ENCODE measurements at places on chromosomes 6 and 20. TPM values are rescaled to one million over a fixed set of nuclear protein-coding genes. Genes with fewer than 3 reads are reported as not detected.

Gene ATP6V1G2
- total RNA-seq = 2.2 TPM

Gene ADGB
- not detected for total RNA-seq

Gene HLA-DPA1
- 30.4 TPM for total RNA-seq

Gene ZBTB12
- total RNA-seq = 2.1 TPM

Gene SLC22A23
- 16.2 TPM for total RNA-seq

Gene SLC52A3
- total RNA-seq = not detected

DNA sequence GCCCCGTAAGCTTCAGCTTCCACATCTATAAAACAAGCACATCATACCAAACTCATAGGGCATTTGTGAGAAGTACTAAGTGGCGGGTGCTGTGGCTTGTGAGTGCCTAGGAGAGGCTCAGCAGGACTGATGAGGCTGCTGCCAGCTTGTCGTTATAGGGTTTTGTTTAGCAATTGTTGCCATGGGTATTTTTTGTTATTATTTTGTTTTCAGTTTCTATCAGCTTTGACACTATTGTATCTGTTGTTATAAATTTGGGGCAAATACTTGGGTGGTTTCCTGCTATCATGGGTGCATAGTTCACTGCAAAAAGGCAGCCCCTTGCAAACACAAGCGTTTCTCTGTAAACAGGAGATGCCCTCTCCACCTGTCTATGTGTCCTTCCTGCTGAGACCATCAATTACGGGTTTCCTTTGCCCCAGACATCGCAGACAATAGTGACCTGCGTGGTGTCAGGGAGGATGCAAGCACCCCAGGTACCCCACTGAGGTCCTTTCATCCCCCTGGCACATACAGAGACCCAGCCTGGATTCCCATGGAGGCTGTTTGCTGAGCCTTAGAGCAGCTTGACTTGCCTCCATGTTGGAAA is 3.1 kb upstream of the CCDC167 start:
- H3K4me3 ChIP-seq = no peak overlapping the region
- H3K27ac ChIP-seq = no peak overlapping the region
- peaks cover 3% of the 10 kb centered on the region for H3K4me1 ChIP-seq
- H3K27me3 ChIP-seq = peaks cover 22% of the 10 kb centered on the region
- H3K36me3 ChIP-seq = no peaks in the 10 kb centered on the region

GRCh38 chr6:29490552-29490951 is 2.8 kb upstream of the MAS1L start:
- H3K4me3 ChIP-seq = no peak overlapping the region
- no peak for DNase-seq
- no peaks in the 10 kb centered on the region for H3K27me3 ChIP-seq
- H3K4me1 ChIP-seq = no peaks in the 10 kb centered on the region

DNA sequence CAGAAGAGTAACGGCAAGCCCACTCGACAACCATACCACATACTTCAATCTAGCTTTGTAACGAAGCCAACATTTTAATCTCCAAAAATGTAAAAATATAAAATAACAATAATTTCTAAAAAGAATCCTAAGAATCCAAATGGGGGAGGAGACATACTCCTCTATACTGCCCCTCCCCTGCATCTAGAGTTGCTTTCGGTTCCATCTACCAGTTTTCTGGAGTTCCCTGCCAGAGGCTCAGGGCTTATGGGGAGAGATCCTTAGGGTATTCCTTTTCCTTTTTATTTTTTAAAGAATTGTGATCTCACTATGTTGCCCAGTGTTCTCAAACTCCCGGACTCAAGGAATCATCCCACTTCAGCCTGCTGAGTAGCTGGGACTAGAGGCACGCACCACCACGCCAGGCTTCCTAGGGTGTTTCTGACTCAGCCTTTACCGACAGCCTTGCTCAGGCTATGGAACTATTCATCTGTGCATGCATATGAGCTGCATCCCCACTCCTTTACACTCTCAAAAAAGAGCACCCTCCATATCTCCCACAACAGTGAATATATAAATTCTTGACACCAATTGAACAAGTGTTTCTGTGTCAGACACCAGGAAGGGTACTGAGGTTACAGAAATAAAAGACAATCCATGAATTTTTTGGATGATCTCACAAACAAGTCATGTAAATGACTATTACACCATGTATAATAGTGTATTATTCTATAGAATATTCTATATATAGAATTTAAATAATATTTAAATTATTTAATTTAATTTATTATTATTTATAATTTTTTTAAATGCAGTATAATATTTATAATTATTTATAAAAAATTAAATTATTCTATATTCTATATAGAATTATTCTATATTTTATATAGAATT is 40.7 kb upstream of the UBR2 start:
- peak; percentile 15 for DNase-seq
- H3K4me1 ChIP-seq = peaks cover 33% of the 10 kb centered on the region
- peak overlapping the region; percentile 27 for H3K4me3 ChIP-seq

- H3K4me1 ChIP-seq = peaks cover 12% of the 10 kb centered on the region
- peak overlapping the region; percentile 38 for H3K4me3 ChIP-seq
- peaks cover under 1% of the 10 kb centered on the region for H3K27me3 ChIP-seq
- DNase-seq = peak; percentile 81
- no peak overlapping the region for H3K27ac ChIP-seq
Measured at GRCh38 chr20:62739581-62740285, 31.1 kb downstream of the NTSR1 start.

GRCh38 chr20:51600950-51601349 is 58.4 kb upstream of the NFATC2 start:
- no peak for DNase-seq
- H3K4me3 ChIP-seq = no peak overlapping the region
- no peaks in the 10 kb centered on the region for H3K27me3 ChIP-seq
- no peaks in the 10 kb centered on the region for H3K36me3 ChIP-seq
- no peaks in the 10 kb centered on the region for H3K4me1 ChIP-seq

- DNase-seq = peak; percentile 79
- H3K4me3 ChIP-seq = peak overlapping the region; percentile 57
- no peaks in the 10 kb centered on the region for H3K27me3 ChIP-seq
- H3K4me1 ChIP-seq = peaks cover 38% of the 10 kb centered on the region
Measured at GRCh38 chr6:683742-684440, 9.0 kb downstream of the EXOC2 start.

DNA sequence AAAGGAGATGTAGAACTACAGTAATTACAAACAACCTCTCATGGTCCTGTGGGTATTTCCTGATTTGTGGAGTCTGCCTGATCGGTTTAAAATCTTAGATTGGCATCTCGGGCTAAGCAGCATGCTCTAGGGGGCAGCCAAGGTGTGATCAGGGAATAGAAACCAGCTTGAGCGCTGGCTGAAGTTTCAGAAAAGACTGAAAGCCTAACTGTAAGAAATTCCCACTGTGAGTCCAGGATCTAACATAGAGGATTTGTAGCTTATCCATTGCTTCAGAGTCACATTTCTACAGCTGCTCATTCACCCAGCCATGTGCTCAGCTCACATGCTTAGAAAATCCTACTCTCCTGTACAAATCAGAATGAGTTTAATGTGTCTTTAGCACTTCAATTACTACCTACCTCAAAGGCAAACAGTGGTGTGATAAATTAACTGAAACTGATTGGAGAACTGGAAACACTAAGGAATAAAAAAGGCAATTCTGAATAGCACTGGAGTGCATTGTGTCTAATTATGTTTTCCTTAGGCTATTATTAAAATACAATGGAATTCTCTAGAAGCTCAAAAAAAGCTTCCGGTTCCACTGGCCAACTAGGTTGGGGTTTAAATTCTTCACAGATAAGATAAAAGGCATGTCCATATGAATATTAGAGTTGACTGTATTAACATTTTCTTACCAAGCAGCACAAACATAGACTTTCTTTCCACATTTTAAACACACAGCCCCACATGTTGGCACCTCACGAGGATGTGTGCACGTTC is 73.8 kb upstream of the MPC1 start:
- H3K4me3 ChIP-seq = no peak overlapping the region
- H3K36me3 ChIP-seq = peaks cover 16% of the 10 kb centered on the region
- H3K27me3 ChIP-seq = no peaks in the 10 kb centered on the region
- no peak overlapping the region for H3K27ac ChIP-seq
- peaks cover 5% of the 10 kb centered on the region for H3K4me1 ChIP-seq

GRCh38 chr20:6959900-6960312 is 192.4 kb downstream of the BMP2 start:
- H3K36me3 ChIP-seq = no peaks in the 10 kb centered on the region
- no peak for DNase-seq
- no peaks in the 10 kb centered on the region for H3K4me1 ChIP-seq
- H3K27ac ChIP-seq = no peak overlapping the region
- no peaks in the 10 kb centered on the region for H3K27me3 ChIP-seq

- H3K27me3 ChIP-seq = no peaks in the 10 kb centered on the region
- H3K27ac ChIP-seq = no peak overlapping the region
- DNase-seq = no peak
- no peak overlapping the region for H3K4me3 ChIP-seq
Measured at GRCh38 chr6:18115356-18115755, 7.1 kb downstream of the NHLRC1 start.

GRCh38 chr20:63149531-63150192 is 66.3 kb downstream of the YTHDF1 start:
- H3K4me3 ChIP-seq = no peak overlapping the region
- no peak overlapping the region for H3K27ac ChIP-seq
- DNase-seq = no peak
- peaks cover 22% of the 10 kb centered on the region for H3K27me3 ChIP-seq
- H3K36me3 ChIP-seq = no peaks in the 10 kb centered on the region

GRCh38 chr20:54473340-54473739 is 2.1 kb upstream of the DOK5 start:
- no peak for DNase-seq
- H3K27me3 ChIP-seq = no peaks in the 10 kb centered on the region
- H3K36me3 ChIP-seq = no peaks in the 10 kb centered on the region
- no peak overlapping the region for H3K27ac ChIP-seq

- H3K36me3 ChIP-seq = no peaks in the 10 kb centered on the region
- no peak for DNase-seq
- H3K4me1 ChIP-seq = peaks cover 38% of the 10 kb centered on the region
Measured at GRCh38 chr6:35154262-35154661, 13.1 kb upstream of the TCP11 start.

DNA sequence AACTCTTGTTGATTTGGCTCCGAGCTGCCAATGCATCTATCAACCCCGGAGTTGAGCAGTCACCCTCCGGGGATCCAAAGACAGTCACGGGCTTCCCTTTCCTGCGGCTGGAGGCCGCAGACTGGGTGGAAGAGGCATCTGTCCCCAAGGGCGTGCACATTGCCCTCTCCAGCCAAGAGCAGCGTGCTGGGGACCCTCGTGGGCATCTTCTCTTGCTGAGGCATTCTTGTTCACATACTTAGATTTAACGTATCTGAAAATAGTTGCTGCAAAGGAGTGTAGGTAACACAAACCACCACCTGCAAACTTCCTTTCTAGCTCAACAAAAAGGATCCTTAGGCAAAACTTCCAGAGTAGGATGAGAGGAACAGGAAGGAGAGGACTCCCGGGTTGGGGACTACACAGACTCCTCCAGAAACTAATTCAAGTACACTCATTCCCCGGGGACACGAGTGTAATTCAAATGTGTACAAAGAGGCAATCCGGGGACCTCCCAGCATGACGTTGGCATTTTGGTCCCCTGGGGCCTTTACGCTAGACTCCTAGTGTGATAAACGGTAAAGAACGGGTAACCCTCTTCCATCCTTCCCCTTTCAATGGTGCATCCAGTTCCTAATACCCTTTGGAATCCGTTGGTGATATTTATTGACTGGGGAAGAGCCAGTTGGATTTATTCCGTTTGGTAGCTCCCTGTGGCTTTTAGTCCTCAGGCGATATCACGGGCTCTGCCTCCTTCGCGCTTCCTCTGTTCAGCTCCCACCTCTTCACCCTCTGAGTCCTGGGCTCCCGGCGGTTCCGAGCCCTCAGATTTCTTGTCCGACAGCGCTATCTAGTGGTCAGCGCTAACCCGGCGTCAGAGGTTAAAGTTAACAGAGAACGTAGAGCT is 2.7 kb upstream of the COL12A1 start:
- DNase-seq = peak; percentile 90
- H3K4me1 ChIP-seq = peaks cover 27% of the 10 kb centered on the region
- no peaks in the 10 kb centered on the region for H3K27me3 ChIP-seq
- peak overlapping the region; percentile 79 for H3K27ac ChIP-seq
- H3K4me3 ChIP-seq = peak overlapping the region; percentile 69

DNA sequence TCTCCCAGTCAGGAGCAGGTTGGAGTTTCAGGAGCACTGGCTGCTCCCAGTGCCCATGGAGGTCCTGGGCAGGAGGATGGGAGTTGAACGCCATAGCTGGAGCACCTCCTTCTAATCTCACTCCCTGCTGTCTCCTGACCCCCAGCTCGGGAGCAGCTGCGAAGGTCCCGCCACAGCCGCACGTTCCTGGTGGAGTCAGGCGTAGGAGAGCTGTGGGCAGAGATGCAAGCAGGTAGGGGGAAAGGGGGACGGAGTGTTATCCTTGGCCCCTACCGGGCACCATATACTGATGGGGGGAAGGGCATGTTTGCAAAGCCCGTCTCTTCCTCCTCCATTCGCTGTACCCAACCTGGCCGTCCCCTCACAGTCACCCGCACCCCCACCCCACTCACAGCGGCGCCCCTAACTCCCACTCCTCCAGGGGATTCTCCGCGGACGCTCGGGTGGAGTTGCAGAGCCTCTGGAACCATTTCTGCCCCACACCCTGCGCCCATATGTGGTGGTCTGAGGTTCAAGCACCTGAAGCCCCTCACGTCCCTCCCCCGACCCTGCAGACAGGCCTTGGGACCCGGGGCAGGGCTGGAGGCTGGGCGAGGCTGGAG is 16.7 kb downstream of the HSPA12B start:
- peak; percentile 41 for DNase-seq
- H3K4me3 ChIP-seq = no peak overlapping the region
- H3K27ac ChIP-seq = no peak overlapping the region
- no peaks in the 10 kb centered on the region for H3K27me3 ChIP-seq
- H3K36me3 ChIP-seq = no peaks in the 10 kb centered on the region

- H3K4me3 ChIP-seq = no peak overlapping the region
- no peaks in the 10 kb centered on the region for H3K4me1 ChIP-seq
- H3K27ac ChIP-seq = no peak overlapping the region
- DNase-seq = no peak
Measured at GRCh38 chr6:167761794-167762258, 64.9 kb upstream of the AFDN start.

GRCh38 chr6:155690820-155691219 is 235.2 kb upstream of the NOX3 start:
- no peaks in the 10 kb centered on the region for H3K4me1 ChIP-seq
- no peak overlapping the region for H3K27ac ChIP-seq
- no peak for DNase-seq
- H3K4me3 ChIP-seq = no peak overlapping the region
- no peaks in the 10 kb centered on the region for H3K36me3 ChIP-seq

GRCh38 chr6:108737594-108738546 is 110.4 kb upstream of the ARMC2 start:
- no peaks in the 10 kb centered on the region for H3K36me3 ChIP-seq
- peak overlapping the region; percentile 22 for H3K4me3 ChIP-seq
- peak; percentile 86 for DNase-seq
- peak overlapping the region; percentile 73 for H3K27ac ChIP-seq
- H3K4me1 ChIP-seq = peaks cover 41% of the 10 kb centered on the region
- no peaks in the 10 kb centered on the region for H3K27me3 ChIP-seq

GRCh38 chr20:549722-550496 is 6.3 kb upstream of the CSNK2A1 start:
- no peaks in the 10 kb centered on the region for H3K36me3 ChIP-seq
- DNase-seq = no peak
- H3K27me3 ChIP-seq = peaks cover 7% of the 10 kb centered on the region
